Posterior vena cava (tissue), 2 donors: ENCODE measurements at places on chromosomes 5 and 9. TPM values are rescaled to one million over a fixed set of nuclear protein-coding genes. Genes with fewer than 3 reads are reported as not detected.

PRELID2 gene
- 16.1 TPM for total RNA-seq

C1QTNF2 gene
- total RNA-seq, result 7.1 TPM

KYAT1 gene
- total RNA-seq, result 5.5 TPM

SH3RF2 gene
- 4.5 TPM for total RNA-seq

CATSPER3 gene
- not detected for total RNA-seq

KIF4B gene
- 0.14 TPM for total RNA-seq

FOXD4L4 gene
- total RNA-seq, result not detected

PLPP7 gene
- 9.8 TPM for total RNA-seq

LPAR1 gene
- total RNA-seq, result 146 TPM

SLC23A1 gene
- total RNA-seq, result not detected

PCDHGA9 gene
- 7.2 TPM for total RNA-seq

FOXD4L3 gene
- not detected for total RNA-seq

AJM1 gene
- 4.7 TPM for total RNA-seq

OR5C1 gene
- total RNA-seq, result not detected

GALNT12 gene
- 16.1 TPM for total RNA-seq

GM2A gene
- total RNA-seq, result 41.6 TPM

JAKMIP2 gene
- 0.42 TPM for total RNA-seq

PTGES2 gene
- 38.9 TPM for total RNA-seq

PCDHA4 gene
- total RNA-seq, result 0.32 TPM

RPS14 gene
- total RNA-seq, result 1,411 TPM

STC2 gene
- total RNA-seq, result 16.6 TPM

SPRY4 gene
- total RNA-seq, result 20.7 TPM

KIAA0825 gene
- 4.8 TPM for total RNA-seq

FBP2 gene
- not detected for total RNA-seq

WNT8A gene
- total RNA-seq, result not detected

FAM221B gene
- total RNA-seq, result not detected

IFNA21 gene
- total RNA-seq, result not detected

SEMA4D gene
- 14.1 TPM for total RNA-seq

GRHPR gene
- 59.0 TPM for total RNA-seq

GPR150 gene
- 0.23 TPM for total RNA-seq

GFI1B gene
- total RNA-seq, result not detected

TAF11L6 gene
- total RNA-seq, result not detected

POLR3G gene
- total RNA-seq, result 1.5 TPM

CNTLN gene
- total RNA-seq, result 10.8 TPM

INSL4 gene
- not detected for total RNA-seq

CLTB gene
- 147 TPM for total RNA-seq

FCN2 gene
- total RNA-seq, result not detected

KLF4 gene
- total RNA-seq, result 82.4 TPM
